Activated CD8-positive, alpha-beta T cell treated with anti-CD3 and anti-CD28 coated beads for 36 hours (primary cell): ENCODE measurements at places on chromosomes 4 and X. TPM values are rescaled to one million over a fixed set of nuclear protein-coding genes. Genes with fewer than 3 reads are reported as not detected.

The PPP3CA gene
- 11.8 TPM for total RNA-seq

The UVSSA gene
- total RNA-seq = 18.6 TPM

The ZNF518B gene
- total RNA-seq = 13.8 TPM

- DNase-seq = no peak
- no peaks in the 10 kb centered on the region for H3K27me3 ChIP-seq
- peaks cover 21% of the 10 kb centered on the region for H3K36me3 ChIP-seq
- H3K4me3 ChIP-seq = no peak overlapping the region
- no peak overlapping the region for H3K27ac ChIP-seq
Observed at GRCh38 chrX:24018809-24019208, 8.2 kb downstream of the KLHL15 start.

The MAGED4 gene
- total RNA-seq = 0.99 TPM

DNA sequence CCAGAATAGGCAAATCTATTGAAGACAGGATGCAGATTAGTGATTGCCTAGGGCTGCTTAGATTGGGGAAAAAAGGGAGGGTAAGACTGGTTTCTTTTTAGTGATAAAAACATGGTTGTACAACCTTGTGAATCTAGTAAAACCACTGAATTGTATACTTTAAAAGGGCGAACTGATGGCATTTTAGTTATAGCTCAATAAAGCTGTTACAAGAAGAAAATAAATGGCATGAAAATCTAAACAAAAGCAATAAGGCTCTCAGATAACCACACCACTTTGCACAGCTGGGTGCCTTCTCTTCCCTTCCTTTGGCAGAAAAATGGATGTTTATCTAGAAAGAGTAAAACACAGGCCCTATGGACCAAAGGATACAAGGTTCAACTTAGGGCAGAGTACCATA lies 69.6 kb downstream of the F9 start:
- H3K27me3 ChIP-seq = no peaks in the 10 kb centered on the region
- no peak overlapping the region for H3K4me3 ChIP-seq
- no peak overlapping the region for H3K27ac ChIP-seq
- H3K36me3 ChIP-seq = no peaks in the 10 kb centered on the region
- no peak for DNase-seq

DNA sequence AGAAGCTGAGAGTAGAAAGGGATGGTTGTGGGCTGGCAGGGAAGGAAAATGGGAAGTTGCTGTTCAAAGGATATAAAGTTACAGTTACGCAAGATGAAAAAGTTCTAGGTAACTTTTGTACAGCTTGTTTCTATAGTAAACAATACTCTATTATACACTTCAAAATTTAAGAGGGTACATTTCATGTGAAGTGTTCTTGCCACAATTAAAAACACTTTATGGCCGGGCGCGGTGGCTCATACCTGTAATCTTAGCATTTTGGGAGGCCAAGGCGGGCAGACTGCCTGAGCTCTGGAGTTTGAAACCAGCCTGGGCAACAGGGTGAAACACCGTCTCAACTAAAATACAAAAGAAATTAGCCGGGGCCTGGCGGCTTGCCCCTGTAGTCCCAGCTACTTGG lies 623.6 kb downstream of the STIM2 start:
- H3K36me3 ChIP-seq = no peaks in the 10 kb centered on the region
- H3K27me3 ChIP-seq = no peaks in the 10 kb centered on the region
- DNase-seq = no peak
- no peak overlapping the region for H3K27ac ChIP-seq
- H3K4me3 ChIP-seq = no peak overlapping the region

DNA sequence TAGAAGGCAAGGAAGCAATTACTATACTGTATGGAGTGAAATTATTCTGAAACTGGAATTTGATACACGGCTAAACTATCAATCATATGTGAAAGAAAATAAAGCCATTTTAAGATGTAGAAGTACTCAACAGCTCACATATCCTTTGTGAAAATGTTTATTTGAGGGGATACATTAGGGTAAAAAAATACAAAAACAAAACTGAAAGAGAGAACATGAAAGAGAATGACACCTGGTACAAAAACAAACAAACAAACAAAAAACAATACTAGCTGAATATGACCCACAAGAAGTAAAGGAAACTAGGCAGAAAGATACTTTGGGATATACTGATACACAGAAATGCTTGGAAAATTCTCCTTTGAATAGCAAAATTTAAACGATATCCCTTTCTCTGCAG lies 20.8 kb upstream of the AREG start:
- H3K27ac ChIP-seq = no peak overlapping the region
- no peak for DNase-seq
- H3K4me1 ChIP-seq = no peaks in the 10 kb centered on the region
- no peaks in the 10 kb centered on the region for H3K36me3 ChIP-seq
- H3K4me3 ChIP-seq = no peak overlapping the region
- peaks cover 3% of the 10 kb centered on the region for H3K27me3 ChIP-seq

- no peak for DNase-seq
- no peaks in the 10 kb centered on the region for H3K36me3 ChIP-seq
- no peak overlapping the region for H3K27ac ChIP-seq
Observed at GRCh38 chr4:83372931-83373330, 38.3 kb upstream of the HPSE start.

GRCh38 chr4:175891851-175892250 lies 79.8 kb upstream of the GPM6A start:
- no peak overlapping the region for H3K27ac ChIP-seq
- H3K4me3 ChIP-seq = no peak overlapping the region
- no peaks in the 10 kb centered on the region for H3K36me3 ChIP-seq
- no peak for DNase-seq
- no peaks in the 10 kb centered on the region for H3K27me3 ChIP-seq
- no peaks in the 10 kb centered on the region for H3K4me1 ChIP-seq

GRCh38 chr4:107619066-107619465 lies 101.0 kb downstream of the PAPSS1 start:
- H3K27ac ChIP-seq = no peak overlapping the region
- no peak overlapping the region for H3K4me3 ChIP-seq
- H3K27me3 ChIP-seq = no peaks in the 10 kb centered on the region
- peaks cover 2% of the 10 kb centered on the region for H3K4me1 ChIP-seq
- DNase-seq = no peak

The HSFX3 gene
- total RNA-seq = not detected
